Gastroesophageal sphincter (tissue), 4 donors: ENCODE measurements at places on chromosomes 16 and 17. TPM values are rescaled to one million over a fixed set of nuclear protein-coding genes. Genes with fewer than 3 reads are reported as not detected.

The ZNF594 gene
- 12.0 TPM for total RNA-seq

DNA sequence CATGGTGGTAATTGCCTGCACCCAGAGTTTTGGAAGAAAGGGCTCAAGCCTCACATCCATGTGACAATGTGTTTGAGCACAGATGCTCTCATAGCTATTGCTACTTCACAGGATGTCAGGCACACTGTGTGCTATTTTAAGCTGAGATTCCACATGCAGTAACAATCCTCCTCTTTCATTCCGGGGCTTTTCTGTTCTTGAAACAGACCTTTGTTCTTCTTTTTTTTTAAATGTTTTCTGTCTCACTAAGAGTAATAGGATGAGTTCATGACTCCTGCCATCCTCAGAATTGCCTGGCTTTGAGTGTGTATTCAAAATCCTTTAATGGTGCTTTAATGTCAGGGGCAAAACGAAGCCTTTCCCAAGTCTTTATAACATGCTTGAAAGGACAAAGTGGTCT lies 198.9 kb downstream of the ABCC12 start:
- no peak for ATAC-seq

DNA sequence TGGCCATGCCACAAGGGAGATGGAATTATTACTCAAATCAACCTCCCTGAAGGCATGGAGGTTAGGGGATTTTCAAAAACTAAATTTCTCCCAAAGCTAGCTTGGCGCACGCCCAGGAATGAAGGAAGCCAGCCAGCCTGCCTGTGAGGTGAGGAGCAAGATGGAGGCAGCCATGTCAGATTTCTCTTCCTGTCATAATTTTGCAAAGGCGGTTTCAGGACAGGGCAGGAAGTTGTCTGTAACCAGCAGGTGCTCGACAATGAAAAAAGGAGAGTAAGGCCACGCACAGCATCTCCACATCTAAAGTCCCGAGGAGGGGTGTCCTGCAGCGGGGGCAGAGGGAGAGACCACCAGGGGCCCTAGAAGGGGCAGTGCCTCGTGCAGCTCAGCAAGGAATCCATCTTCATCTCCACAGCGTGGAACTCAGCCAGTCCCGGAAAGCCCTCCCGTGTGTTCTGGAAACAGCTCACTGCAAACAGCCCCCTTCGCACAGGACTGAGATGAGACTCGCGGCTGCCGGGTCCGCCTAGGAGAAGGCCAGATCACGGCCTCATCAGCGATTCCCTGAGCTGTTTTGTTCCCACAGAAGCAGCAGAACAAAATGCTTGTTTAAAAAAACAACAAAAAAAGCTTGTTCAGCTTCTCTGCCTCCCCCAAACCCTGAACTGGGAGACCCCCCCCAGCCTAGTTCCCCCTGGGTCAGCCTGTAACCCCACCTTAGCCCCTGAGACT lies 47.8 kb downstream of the SLC7A5 start:
- no peak for ATAC-seq

The PDE6G gene
- not detected for total RNA-seq

DNA sequence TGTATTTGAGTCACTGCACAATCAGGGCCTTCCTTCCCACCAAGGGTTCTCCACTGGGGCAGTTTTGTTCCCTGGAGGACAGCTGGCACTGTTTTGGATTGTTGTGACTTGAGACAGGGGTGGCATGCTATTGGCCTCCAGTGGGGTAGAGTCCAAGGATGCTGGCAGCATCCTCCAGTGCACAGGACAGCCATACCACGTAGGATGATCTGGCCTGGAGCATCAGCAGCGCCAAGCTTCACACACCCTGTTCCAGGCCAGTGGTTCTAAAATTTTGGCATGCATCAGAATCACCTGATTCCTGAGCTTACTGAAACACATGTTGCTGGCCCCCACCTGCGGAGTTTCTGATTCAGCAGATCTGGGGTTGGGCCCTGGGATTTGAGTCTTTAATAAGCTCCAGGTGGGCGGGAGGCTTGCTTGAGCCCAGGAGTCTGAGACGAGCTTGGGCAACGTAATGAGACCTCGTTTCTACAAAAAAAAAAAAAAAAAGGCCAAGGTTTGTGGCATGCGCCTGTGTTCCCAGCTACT lies 83.2 kb downstream of the MGAT5B start:
- no peak for ATAC-seq

The REXO5 gene
- total RNA-seq = 3.5 TPM

GRCh38 chr16:46850619-46851555 lies 19.9 kb upstream of the C16orf87 start:
- no peak for ATAC-seq

DNA sequence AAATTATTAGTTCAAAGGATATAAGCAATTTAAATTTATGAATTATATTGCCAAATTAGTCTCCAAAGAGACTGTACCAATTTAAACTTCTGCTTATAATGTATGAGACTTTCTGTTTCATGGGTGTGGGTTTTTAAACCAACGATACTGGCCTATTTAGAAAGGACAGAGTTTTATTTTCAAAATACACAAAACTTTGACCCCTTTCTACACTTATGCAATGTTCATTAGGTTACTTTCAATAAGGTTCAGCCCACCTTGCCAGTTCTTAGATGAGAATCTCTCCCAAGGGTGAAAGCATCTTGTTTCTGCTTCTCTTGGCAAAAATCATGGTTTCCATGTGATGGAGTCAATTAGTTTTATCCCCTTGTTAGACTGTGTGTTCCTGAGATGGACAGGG lies 84.7 kb downstream of the MYO1D start:
- no peak for ATAC-seq

The SMTNL2 gene
- 4.5 TPM for total RNA-seq

DNA sequence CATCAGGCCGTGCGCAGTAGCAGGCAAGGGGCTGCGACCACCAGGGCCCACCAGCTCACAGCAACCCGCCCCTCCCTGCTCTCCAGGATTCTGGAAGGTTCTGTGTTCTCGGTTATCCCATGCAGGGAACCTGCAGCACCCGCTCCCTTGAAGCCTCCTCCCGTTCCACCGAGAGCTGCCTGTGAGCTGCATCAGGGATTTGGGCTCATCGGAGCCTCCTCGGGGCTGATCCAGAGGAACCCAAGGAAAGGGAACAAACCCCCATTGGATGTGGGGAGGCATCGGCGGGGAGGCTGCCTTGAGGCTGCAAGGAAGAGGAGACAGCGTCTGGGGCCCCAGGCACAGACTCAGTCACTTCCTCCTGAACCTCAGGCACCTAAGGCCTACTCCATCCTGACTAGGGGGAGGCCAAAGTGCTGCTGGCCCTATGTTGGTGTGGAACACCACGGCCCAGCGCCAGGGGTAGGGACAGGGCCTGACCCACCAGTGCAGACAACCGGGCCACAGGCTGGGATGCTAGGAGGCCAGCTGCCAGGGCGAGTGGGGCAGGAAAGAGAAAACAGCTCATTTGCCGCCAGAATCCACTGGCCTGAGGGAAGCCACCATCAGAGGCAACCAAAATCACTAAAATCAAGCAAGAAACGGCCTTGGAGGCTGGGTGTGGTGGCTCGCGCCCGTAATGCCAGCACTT lies 14.4 kb upstream of the LGALS3BP start:
- ATAC-seq = no peak

- peak; percentile 87 for ATAC-seq
These were observed 7.3 kb upstream of the VEZF1 start for GRCh38 chr17:57995076-57995956.

GRCh38 chr17:59327121-59327980 lies 4.1 kb upstream of the YPEL2 start:
- no peak for ATAC-seq

DNA sequence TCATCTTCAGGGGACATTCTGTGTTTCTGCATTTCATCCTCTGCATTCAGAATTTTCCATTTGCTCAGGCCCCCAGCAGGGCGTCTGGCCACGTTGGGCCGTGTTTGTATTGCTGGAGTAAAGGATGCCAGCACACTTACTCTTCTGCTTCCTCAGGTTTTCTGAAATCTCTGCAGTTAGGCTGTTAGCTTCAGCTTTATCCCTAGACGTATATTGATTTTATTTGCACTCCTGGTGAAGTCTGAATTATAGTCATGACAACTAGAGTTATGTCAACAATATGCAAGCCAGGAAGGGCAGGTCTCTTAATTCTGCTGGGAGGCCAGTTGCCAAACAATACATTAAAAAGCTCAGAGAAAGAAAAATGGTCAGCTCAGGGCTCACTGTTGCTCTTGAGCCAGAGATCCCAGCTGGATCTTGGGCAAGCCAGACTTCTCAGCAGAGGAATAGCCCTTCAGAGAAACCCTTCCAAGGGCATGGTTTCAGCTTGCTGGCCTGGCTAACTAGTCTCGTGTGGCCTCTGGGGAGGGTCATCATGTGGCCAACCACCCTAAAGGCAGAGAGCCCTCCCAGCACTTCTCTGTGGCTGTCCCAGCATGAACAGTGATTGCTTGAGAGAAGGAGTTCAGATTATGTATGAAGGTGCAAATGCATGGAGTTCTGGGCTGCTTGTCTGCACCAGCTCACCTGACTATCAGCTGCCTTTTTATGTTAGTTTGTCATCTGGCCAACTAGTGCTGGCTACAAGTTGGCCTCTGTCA lies 110.2 kb upstream of the CACNG5 start:
- peak; percentile 36 for ATAC-seq

GRCh38 chr16:49663081-49664065 lies 192.5 kb downstream of the ZNF423 start:
- peak; percentile 50 for ATAC-seq

- no peak for ATAC-seq
These were observed 27.6 kb downstream of the ZNF276 start for GRCh38 chr16:89748921-89749320.

The VMO1 gene
- 1.3 TPM for total RNA-seq

DNA sequence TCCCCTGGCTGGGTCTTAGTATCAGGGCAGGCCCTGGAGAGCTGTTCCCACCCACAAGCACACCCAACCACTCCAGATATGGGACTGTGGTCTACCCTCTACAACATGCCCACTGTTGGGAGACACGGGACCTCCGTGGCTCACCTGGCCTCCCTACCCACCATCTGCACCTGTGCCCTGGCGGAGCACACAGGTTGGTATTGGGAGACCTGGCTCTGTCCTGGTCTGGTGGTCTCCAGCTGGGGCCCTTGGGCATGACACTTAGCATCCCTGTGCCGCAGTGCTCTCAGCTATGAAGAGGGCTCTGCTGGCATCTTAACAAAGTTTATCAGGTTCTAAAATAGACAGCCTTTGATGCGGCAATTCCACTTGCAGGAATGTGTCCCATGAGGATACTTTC lies 5.8 kb downstream of the C16orf95 start:
- no peak for ATAC-seq

- no peak for ATAC-seq
These were observed 113.4 kb downstream of the ENGASE start for GRCh38 chr17:79188048-79188447.

GRCh38 chr17:34847938-34848337 lies 113.3 kb downstream of the CCT6B start:
- no peak for ATAC-seq

GRCh38 chr17:50027881-50028735 lies 27.8 kb upstream of the ITGA3 start:
- no peak for ATAC-seq

- no peak for ATAC-seq
These were observed 664 bp downstream of the NQO1 start for GRCh38 chr16:69725480-69726312.

GRCh38 chr17:68053231-68054013 lies 17.9 kb downstream of the KPNA2 start:
- ATAC-seq = peak; percentile 82

The CCDC40 gene
- total RNA-seq = 5.9 TPM

GRCh38 chr16:65576139-65576538 lies 454.3 kb upstream of the CDH11 start:
- ATAC-seq = no peak

DNA sequence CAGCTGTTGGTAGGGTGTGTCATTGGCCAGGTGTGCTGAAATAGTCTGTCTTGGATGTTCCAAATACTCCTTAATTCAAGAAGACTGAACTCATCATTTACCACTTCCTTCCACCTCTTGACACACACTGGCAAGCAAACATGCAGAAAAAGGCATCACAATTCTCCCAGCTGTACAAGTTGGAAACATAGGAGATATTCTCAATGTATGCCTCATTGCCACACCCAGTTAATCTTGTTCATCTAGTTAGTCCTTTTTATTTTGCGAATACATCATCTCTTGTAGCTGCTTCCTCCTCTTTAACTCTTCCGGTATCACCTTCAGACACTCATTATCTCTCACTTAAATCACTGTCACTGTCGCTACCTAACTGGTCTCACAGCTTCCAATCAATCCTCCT lies 75.1 kb upstream of the GOT2 start:
- no peak for ATAC-seq

DNA sequence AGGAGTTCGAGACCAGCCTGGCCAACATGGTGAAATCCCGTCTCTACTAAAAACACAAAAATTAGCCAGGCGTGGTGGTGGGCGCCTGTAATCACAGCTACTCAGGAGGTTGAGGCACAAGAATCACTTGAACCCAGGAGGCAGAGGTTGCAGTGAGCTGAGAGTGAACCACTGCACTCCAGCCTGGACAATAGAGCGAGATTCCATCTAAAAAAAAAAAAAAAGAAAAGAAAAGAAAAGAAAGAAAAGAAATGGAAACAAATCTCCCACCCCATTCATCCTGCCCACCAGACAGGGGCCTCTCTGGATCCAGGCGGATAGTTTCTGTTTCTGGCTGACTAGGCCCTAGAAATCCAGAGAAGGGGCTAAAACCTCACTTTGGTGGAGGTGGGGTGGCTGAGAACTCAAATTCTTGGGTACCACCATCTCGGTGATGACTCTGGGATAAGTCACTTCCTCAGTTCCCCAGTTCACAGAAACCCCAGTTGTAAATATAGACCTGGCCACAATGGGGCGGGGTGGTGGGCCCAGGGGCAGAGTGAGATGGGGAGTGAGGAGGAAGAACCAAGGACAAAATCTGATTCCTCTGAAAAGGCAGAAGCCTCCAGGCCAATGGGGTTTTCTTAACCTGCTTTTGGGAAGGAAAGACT lies 22.2 kb downstream of the SOCS1 start:
- ATAC-seq = no peak

GRCh38 chr17:11081342-11081741 lies 159.7 kb upstream of the SHISA6 start:
- no peak for ATAC-seq

DNA sequence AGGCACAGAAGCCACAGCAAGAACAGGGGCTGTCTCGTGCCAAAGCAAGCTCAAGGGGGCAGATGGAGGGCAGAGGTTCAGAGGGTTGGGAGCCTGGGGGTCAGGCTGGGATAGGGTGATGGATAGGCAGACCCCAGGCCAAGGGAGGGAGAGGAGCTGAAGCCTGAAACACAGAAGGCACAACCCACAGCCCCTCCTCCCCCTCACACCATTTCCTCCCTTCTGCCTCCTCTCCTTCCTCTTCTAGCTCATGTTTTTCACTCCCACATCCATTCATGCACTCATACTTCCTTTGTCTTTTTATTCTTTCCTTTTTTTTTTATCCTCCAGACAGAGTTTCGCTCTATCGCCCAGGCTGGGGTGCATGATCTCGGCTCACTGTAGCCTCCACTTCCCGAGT lies 61.1 kb downstream of the SOCS1 start:
- ATAC-seq = no peak

The CFAP119 gene
- total RNA-seq = 1.9 TPM

DNA sequence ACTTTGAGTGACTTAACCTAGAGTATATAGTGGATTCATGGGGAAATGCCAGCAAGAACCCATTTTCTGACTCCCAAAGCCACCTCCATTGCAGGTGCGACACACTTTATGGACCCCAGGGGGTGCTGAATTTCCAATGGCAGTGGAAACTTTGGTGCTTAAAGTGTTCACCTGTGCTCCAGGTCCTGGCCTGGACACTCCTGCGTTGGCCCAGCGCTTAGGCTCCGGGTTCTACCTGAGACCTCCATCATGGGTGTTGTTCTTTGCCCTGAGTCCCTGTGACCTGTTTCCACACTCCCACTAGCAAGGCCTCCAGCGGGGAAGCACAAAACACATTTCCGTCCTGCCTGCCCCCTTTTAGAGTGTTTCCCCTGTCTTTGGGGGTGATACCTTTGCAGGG lies 3.0 kb downstream of the CCNF start:
- no peak for ATAC-seq

GRCh38 chr17:79316805-79317204 lies 242.2 kb downstream of the ENGASE start:
- no peak for ATAC-seq
